ENCODE measurements at places on chromosomes 12 and 14. TPM values are rescaled to one million over a fixed set of nuclear protein-coding genes. Genes with fewer than 3 reads are reported as not detected.

The SSTR1 gene
- under 0.01 TPM for total RNA-seq

The DBX2 gene
- not detected for total RNA-seq

The OVCH1 gene
- not detected for total RNA-seq

The IFNG-AS1 gene
- not detected for total RNA-seq

The POTEG gene
- total RNA-seq: 0.29 TPM

The SLC7A8 gene
- 1.6 TPM for total RNA-seq

The CLEC9A gene
- total RNA-seq: not detected

The EPYC gene
- total RNA-seq: not detected

The TAS2R13 gene
- 0.48 TPM for total RNA-seq

GRCh38 chr12:22799503-22799902 lies 174.5 kb downstream of the ETNK1 start:
- DNase-seq: no peak

DNA sequence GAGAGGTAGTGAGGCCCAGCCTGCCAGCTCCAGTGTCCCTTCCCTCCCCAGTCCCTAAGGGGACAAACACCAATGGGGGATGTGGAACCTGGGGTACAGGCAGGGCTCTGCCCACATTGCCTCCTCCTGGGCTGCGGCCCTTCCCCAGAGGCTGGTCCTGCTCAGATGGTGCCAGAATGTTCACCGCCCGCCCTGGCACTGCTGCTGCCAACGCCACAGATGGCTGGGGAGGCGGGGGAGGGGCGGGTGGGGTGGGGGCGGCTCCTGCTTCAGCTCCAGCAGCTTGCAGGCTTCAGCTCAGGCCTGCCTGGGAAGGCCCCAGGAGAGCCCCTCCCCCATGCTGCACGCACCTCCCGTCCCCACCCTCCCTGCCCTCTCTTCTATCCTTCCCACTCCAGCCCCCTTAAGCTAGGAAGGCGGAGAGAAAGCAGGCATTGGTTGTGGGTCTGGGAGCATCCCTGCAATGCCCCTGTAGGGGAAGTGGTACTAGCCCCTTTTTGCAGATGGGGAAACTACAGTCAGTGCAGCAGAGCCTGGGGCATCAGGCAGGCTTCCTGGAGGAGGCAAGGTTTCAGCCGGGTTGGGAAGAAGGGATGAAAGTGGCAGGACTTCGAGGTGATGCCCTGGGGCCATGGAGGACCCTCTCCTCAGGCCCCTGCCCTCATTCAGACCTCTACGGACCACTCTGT lies 2.0 kb upstream of the BEGAIN start:
- DNase-seq: no peak

DNA sequence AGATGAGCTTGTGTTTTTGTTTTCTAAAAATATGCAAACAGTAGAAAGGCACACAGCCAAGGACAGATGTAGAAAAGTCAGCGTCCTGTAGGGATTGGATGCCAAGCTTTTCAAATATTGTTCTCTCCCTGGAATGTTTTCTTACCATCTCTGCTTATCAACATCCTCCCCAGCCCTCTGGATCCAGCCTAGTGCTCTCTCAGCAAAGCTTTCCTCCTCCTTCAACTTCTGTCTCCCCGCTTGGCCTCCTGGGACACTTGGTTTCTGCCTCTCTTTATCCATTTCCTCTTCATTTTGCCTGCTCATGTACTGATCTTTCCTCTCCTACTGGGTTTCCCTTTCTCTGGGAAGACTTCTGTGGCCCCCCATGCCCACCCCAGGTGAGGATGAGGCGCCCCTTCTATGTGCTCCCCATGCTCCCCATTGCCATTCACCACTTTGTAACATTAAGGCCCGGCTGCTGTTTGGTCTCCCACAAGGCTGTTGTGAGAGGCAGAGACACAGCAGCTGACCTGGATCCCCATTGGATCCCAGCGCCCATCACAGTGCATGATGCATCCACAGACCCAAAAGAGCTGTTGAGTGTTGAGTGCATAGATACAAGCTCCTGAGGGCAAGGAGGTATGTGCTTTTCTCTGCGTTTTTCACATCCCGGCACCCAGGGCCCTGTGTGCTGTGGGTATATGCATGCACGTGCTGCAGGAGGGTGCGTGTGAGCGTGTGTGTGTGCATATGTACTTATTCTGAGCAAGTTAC lies 38.2 kb downstream of the EVL start:
- no peak for DNase-seq

DNA sequence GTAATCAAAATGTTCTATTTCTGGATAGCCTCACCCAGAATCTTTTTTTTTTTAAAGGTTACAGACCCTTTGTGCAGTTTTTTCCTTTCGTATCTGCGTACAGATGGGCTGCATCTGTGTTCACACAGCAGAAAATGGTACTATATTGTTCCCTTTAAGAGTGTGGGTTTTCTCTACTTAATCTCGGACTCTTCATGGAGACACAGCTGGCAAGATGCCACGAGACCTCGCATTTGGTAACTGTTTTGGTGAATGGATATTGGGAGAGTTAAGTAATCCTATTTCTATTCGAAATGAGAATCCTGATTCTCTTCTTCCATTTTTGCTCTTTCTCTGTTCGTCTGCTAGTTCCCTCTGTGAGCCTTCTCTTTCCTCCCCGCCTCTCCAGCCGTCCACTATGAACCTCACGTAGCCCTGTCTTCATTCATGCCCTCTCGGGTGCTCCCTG lies 85.7 kb downstream of the SAMD4A start:
- DNase-seq: peak; percentile 69

- no peak for DNase-seq
Measured at GRCh38 chr12:13311551-13311950, 115.0 kb downstream of the EMP1 start.

DNA sequence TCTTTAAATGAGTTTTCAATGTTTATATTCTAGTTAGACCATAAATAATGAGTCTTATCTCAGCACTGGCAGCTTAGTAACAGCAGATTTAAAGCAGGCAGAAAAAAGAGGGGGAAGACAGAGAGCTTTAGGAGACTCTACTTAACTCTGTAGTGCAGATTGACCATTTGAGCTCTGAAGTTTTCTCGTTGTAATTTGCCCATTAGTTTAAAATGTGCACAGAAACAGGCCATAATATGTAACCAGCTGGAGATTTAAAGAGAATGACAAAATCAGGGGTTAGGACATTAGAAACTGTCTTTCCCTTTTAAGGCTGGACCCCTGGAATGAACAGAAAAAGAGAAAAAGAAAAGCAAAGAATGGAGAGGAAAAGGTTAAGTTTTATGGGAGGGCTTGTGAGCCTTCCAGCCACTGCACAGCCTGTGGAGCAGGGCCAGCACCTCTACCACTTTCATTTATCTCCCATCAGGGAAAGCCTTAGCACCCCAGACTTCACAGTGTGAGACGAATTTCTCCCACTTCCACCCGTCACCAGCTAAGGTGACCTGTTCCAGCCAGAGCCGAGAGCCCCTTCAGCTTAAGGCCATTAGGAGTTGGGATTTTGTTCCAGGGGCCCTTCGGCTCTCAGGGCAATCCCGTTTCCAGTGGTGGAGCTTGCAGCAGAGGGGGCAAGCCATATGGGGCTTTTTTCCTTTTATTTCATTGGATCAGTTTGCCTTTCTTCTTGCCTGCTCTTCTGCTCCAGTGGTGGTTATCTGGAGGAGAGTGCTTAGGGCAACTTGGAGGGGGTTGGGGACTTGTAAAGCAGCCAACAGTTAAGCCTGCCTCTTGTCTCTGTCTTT lies 8.0 kb downstream of the IL22 start:
- no peak for DNase-seq

DNA sequence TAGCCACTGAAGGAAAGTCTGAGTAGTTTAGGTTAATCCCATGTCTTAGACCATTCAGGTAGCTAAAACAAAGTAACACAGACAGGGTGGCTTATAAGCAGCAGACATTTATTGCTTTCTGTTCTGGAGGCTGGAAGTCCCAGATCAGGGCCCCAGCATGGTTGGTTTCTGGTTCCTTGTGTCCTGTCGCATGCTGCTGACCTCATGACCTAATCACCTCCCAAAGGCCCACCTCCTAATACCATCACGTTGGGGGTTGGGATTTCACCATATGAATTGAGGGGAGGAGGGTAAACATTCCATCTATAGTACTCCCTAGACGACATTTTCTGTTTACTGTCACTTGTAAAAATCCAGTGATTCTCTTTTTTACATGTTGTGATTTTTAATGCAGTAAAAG lies 148.6 kb downstream of the FBXL14 start:
- DNase-seq: no peak

DNA sequence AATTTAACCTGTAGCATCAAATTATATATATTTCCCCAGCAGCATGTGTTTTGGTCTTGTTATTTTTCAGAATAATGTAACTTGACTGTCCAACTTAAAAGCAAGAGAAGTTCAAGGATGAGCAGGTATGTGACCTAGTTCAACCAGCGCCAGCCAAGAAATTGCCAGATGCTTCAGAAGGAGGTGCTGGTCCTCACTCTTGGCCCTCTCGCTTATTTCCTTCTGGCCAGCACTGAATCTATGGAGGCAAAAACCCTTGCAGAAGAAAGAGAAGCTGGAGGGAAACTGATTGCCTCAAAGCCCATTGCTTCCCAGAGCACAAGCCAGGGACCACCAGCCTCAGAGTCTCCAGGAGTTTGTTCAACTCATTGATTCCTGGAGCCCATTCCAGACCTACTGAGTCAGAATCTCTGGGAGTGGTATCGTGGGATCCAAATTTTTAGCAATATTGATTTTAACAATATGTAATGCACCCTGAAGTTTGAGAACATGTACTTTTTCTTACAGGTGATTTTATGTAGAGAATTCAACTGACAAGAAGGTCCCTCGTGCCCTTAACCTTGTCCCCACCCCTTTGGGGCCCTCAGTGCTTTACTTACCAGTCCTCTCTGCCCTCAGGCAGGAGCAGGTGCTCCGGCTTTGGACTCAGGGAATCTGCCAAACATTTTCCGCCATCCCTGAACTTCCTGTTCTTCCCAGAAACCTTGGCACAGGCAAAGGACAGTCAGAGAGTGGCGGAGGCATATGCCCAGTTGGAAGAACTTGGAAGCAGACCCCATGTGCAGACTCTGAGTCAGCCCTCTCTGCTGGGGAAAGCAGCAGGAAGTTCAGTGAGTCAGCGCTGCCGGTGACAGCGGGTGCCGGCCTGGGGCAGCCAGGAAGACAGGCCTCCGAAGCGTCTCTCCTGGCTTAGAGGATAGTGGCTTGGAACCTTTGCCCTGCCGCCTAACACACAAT lies 10.4 kb downstream of the BEST3 start:
- DNase-seq: peak; percentile 97

- no peak for DNase-seq
Measured at GRCh38 chr12:53749986-53750811, 1.6 kb downstream of the CISTR start.

DNA sequence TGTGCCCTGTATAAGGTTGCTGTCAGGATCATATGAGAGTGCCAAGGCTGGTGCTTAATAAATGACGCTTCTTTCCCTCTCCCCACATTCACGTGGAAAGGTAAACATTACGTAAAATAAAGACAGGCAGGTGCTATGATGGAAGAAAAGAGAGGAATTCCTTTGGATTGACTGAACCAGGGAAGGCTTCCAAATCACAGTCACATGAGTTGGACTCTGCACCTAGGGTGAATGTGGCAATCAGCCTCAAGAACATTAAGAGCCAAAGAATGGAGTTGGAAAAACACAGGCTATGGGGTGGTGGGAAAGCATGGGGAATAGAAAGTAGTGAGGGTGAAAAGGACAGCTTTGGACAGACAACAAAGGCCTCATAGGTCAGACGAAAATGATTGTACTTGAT lies 473.1 kb downstream of the VRK1 start:
- DNase-seq: no peak

- DNase-seq: peak; percentile 51
Measured at GRCh38 chr14:77045238-77046162, 17.0 kb upstream of the IRF2BPL start.

GRCh38 chr12:16531621-16532020 lies 74.3 kb downstream of the LMO3 start:
- DNase-seq: no peak

DNA sequence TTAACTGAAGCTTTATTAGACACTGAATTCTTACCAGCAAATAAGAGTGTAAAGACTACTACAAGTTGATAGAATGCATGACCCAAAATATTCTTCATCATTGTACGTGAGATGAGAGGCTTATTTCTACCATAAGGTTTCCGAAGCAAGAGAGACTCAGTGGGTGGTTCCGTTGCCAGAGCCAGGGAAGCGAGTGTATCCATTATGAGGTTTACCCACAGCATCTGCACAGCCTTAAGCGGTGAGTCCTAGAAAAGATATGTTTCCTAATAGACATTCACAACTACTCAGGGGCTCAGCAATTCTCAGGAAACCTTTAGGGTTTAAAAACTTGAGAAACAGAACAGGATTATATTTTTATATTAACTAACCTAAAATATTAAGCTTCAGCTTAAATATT lies 77.8 kb upstream of the POC1B start:
- DNase-seq: no peak

DNA sequence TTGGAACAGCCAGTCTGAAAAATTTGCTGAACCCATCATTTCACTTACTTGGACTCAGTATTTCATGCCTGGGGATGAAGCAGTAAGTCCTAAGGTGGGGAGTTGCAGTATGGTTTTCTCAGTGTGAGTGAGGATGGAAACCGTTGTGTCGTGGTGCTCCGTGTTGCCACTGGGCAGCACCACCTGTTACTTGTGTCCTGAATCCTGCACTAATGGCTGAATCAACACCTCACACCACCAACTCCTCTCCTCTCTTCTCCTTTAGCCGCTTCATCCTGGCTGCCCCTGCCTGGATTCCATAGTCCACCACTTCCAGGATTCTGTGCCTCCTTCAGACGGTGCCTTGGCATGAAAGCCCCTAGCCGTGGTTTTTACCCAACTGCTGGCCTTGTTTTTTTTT lies 3.0 kb upstream of the EP400 start:
- DNase-seq: no peak

GRCh38 chr14:101963656-101964296 lies 597 bp upstream of the DYNC1H1 start:
- DNase-seq: no peak

DNA sequence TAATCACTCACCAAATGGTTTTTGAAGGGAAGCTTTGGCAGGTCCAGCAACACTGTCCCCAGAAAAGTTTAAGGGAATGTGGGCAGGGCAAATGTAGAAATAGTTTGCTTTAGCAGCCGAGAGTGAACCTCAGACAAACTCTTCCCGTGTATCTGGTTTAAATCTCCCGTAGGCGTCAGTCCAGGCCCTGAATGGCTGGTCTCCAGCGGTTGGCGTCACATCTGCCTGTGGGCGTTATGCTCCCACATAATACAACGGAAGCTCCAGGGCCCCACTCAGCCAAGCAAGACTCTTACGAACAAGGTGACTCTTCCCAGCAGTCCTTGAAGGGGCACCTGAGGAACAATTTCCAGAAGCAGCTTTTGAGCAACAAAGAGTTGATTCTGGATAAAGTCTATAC lies 942 bp downstream of the ZC2HC1C start:
- no peak for DNase-seq
